ENCODE measurements at places on chromosomes 6 and 20.

DNA sequence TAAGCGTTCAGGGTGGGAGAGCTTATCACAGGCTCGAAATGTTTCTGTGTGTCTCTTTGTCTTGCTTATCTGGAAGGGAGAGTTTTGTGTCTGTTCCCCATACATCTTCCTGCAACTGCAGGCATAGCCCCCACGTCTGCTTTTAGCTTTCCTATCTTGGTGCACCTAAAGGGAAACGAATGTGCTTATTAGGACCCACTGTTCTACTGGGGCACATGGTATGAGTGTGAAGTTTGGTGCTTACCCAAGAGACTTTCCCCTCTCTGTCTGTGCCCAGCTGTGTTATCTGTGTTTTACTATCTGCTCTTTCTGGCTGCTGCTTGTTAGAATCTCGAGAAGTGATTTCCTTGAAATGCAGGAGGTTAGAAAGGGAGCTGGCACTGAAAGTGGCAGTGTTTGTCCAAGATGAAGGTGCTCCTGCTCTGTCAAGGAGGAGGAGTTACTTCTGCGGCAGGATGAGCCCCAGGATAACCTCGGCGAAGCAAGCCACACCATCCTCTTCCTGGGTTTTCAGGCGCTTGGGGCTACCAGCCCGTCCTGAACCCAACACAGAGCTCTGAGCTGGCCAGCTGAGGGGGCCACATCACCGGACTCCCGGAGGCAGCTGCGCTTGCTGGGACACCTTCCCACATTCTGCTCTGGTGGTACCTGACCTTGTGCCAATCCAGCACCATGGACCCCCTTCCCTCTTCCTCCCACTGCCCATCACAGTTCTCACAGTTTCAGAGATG lies 23.4 kb downstream of the DYNLT1 start:
- DNase-seq, result no peak

DNA sequence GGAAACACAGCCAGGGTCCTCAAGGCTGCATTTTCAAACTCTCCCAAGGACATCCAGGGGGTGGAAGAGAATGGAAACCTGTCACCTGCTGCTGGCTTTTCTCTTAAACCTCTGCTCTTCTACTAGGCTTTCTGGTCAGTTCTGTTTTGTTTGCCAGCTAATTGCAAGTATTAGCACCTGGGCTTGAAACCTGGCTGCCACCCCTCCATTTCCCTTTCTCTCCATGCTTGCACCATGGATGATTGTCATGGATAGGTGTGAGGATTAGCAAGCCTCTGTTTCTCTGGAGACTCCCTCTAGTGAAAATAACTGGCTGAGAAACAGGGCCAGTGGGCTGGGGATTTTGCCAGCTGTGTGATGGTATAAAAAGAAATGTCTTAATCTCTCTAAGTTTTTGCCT lies 33.0 kb upstream of the GPR6 start:
- DNase-seq, result no peak

GRCh38 chr6:44868910-44869309 lies 459.2 kb upstream of the RUNX2 start:
- DNase-seq, result no peak

GRCh38 chr6:110545081-110545872 lies 68.9 kb upstream of the SLC22A16 start:
- DNase-seq, result no peak

DNA sequence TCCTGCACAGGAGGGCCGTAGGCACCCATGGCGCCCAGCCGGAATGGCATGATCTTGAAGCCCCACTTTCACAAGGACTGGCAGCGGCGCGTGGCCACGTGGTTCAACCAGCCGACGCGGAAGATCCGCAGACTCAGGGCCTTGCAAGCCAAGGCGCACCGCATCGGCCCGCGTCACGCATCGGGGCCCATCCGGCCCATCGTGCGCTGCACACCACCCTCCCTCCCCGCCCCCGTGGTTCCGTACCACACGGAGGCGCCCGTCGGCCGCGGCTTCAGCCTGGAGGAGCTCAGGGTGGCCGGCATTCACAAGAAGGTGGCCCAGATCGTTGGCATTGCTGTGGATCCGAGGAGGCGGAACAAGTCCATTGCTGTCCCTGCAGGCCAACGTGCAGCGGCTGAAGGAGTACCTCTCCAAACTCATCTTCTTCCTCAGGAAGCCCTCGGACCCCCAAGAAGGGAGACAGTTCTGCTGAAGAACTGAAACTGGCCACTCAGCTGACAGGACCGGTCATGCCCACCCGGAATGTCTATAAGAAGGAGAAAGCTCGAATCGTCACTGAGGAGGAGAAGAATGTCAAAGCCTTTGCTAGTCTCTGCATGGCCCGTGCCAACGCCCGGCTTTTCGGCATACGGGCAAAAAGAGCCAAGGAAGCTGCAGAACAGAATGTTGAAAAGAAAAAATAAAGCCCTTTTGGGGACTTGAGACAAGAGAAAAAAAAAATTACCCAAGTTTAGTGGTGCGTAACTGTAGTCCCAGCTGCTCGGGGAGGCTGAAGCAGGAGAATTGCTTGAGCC lies 9.9 kb upstream of the NCOA5 start:
- no peak for DNase-seq

DNA sequence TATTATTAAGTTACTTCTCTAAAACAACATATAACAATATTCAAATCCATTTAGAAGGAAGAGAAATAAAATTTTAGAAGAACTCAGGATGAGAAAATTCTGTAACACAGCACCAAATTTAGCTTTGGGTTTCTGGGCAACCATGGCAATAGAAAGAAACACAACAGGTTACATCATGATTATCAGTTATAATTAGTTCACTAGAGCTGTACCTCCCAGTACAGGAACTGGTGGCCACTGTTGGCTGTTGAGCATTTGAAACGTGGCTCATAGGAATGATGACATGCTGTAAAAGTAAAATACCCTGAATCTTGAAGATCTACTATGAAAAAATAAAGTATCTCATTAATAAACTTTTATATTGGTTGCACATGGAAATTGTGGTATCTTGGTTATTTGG lies 23.7 kb upstream of the MAP3K4 start:
- DNase-seq, result no peak

DNA sequence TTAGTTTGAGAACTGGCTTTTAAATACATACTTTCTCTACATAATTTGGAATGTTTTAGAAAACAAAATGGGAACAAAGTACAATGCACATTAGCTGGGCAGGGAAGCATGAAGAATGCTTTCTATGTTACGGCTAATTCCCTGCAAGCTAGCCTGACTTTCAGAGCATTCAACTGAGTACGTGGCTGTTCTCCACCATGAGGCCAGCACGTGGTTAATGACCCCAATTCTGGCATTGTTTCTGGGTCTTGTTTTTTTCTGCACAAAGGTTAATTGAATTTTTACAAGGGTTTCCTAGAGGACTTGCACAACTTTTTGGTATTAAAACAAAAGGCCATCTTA lies 208.6 kb upstream of the AGPAT4 start:
- no peak for DNase-seq

DNA sequence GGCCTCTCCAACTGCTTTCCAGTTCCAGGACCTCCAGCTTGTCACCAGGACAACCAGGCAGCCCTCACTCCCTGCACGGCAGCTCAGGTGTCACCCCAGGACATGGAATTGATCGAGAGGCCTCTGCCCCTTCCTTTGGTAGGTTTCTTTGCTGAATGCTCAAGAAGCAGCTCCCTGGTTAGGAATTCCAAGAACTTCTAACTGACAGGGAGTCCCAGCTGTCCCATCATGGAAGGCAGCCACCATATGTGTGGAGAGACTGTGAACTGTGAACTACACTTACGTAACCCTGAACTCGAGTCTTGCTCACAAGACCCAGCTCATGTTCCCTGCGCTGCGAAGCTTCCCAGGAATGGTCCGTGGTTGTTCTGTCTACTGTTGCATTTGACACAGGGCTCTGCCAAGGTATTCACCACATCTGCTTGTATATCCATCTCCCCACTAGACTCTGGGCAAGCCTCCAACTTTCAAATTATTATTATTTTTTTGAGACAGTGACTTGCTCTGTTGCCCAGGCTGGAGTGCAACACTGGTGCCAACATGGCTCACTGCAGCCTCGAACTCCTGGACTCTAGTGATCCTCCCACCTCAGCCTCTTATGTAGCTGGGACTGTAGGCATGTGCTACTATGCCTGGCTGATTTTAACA lies 35.7 kb downstream of the MGME1 start:
- no peak for DNase-seq

- no peak for DNase-seq
Observed at GRCh38 chr6:42292004-42292740, 74.5 kb upstream of the MRPS10 start.

- DNase-seq, result no peak
Observed at GRCh38 chr6:9766240-9766915, 648.5 kb downstream of the TFAP2A start.

DNA sequence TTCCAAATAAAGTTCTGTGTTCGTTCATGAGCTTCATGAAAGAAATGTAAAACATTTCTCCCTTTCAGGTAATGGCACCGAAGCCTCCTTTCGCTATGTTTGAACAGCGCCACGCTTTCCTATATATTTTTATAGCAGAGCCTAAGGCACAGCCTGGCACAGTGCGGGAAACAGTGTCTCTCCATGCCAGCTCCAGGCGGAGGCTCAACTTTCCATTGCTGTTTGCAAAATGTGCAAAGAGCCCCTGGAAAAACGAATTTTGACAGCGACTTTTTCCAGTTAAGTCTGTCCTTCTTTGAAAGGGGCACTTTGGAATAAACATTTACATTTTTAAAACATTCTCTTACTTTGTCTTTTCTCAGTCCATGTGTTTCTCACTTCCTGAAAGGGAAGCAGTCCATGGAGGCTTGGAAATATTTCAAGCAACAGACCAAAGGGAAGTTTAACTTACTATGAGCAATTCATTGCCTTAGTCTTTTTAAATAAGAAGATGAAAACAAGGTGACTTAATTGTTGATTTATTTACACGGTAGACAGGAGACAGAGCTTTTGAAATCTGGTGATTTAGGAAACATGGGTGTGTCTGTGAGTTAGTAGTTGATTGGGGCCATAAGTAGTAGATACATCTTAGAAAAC lies 769 bp downstream of the CCN6 start:
- DNase-seq, result no peak

GRCh38 chr6:2658788-2659187 lies 91.9 kb downstream of the MYLK4 start:
- no peak for DNase-seq

GRCh38 chr6:14857501-14857900 lies 388.4 kb upstream of the JARID2 start:
- DNase-seq, result no peak

GRCh38 chr6:15518057-15518456 lies 144.8 kb downstream of the DTNBP1 start:
- no peak for DNase-seq

- DNase-seq, result no peak
Observed at GRCh38 chr6:103011605-103012004, 1618.1 kb downstream of the GRIK2 start.

DNA sequence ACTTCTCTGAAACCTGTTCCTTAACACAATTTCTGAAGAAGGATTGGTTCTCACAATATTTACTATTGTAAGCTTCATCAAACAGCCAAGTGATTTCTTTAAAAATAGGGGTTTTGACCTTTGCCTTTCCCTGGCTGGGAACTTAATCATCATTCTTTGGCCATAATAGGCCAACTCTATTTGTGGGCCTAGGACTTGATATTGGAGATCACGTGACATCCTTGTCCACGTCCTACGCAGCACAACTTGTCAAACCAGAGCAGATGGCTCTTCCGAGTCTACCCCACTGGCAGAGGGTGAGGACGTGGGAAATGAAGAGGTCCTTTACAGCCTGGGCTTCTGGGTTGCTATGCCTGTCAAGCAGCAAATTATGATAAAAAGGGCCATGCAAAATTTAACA lies 1030.6 kb downstream of the KIF16B start:
- no peak for DNase-seq

- DNase-seq, result no peak
Observed at GRCh38 chr6:4861564-4861963, 85.4 kb downstream of the CDYL start.

- DNase-seq, result no peak
Observed at GRCh38 chr6:112298816-112299281, 44.5 kb upstream of the LAMA4 start.

- no peak for DNase-seq
Observed at GRCh38 chr6:52231406-52232127, 12.7 kb downstream of the IL17F start.

GRCh38 chr6:107230024-107230423 lies 114.7 kb upstream of the BEND3 start:
- DNase-seq, result no peak

DNA sequence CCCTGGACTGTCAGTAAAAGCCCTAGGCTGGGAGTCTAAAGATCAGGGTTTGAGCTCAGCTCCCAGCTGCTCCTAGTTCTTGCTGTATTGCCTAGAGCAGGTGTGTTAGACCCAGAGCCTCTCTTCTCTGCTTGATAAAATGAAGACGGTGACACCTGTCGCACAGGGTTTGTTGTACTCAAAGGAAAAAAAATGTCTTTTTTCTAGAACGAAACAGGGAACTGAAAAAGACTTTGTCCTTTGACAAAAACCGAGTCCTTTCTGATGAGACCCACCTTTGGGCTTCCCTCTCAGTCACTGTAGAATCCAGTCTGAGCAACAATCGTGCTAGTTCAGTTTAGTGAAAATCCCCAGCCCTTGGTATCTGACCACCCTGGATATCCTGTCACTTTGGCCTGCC lies 102.1 kb upstream of the LAMP5 start:
- no peak for DNase-seq

GRCh38 chr6:68572975-68573374 lies 62.1 kb upstream of the ADGRB3 start:
- DNase-seq, result no peak

GRCh38 chr20:60694763-60695162 lies 557.3 kb upstream of the CDH4 start:
- DNase-seq, result no peak

DNA sequence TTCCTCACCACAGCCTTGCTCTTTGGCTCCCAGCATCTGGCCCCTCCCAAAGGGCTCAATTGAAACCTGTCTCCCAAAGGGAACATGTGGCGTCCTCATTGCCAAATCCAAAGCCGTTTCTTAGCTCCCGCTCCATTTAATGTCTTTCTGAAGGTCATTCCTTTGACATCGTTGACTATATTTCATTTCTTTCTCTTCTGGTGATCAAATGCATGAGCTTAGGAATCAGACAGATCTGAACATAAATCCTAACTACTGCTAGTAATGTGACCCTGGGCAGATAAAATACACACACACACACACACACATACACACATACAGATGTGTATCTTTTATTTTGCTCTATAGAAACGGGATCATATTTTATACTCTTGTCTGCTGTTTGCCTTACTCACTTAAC lies 964.7 kb upstream of the FLRT3 start:
- no peak for DNase-seq

Measured in glutamatergic neuron (in vitro differentiated cells).